Right hindlimb (tissue), 1 donor: ENCODE measurements at places on chromosomes 3 and 15.

- no peak for DNase-seq
Observed at GRCh38 chr3:49998326-49998725, 58.4 kb downstream of the RBM6 start.

DNA sequence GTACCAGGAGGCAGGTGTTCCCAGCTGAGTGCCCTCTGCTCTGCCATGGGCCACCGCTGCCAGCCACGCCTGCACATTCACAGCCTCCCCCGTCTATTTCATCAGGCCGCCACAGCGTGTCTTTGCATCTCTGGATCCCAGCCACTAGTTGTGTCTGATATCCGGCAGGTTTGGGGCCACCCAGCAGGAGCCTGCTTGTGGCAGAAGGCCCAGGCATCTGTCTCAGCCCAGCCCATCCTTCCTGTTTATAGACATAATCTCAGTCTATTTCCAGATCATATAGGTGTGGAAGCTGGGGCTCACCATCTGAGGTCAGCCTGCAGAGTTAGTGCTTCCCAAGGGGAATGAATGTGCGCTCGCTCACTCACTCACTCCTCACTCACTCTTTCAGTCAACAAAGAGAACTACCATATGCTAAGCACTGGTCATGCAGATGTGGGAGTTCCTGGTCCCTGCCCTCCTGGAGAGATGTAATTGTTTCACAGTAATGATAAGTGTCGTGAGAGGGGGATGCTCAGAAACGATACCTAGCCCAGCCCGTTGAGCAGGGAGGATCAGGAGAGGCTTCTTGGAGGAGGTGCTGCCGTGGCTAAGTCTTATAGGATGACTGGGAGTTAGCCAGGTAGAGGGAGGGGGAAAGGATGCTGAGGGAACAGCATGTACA, 60.6 kb downstream of the FGD5 start:
- DNase-seq: peak; percentile 53

DNA sequence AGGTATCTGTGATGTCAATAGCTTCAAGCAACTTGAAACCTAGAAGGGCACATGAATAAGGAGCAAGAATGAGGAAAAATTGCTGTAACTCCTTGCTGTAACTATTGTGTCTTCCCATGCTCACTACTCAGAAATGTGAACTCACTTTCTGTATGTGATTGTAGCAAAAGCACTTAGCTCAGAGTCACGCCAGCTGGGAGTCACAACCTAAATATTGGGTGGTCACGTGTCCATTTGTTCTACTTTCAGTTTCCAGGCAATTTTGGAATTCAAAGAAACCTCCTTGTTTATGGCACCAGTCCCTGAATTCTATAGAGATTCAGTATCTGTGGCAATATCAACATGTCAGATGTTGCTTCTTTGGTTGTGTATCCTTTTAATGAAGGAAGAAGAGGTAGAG, 241.6 kb upstream of the AZI2 start:
- DNase-seq: no peak

GRCh38 chr15:66388043-66388363, 1.3 kb downstream of the MAP2K1 start:
- DNase-seq: no peak

- no peak for DNase-seq
Observed at GRCh38 chr3:43659250-43659880, 31.4 kb upstream of the ABHD5 start.

GRCh38 chr3:31255007-31255581, 277.6 kb upstream of the STT3B start:
- no peak for DNase-seq

- peak; percentile 62 for DNase-seq
Observed at GRCh38 chr3:169811631-169812331, 889 bp upstream of the LRRIQ4 start.

GRCh38 chr15:25862071-25862471, 1.1 kb downstream of the ATP10A start:
- no peak for DNase-seq

GRCh38 chr3:162278834-162279233, 782.2 kb downstream of the OTOL1 start:
- no peak for DNase-seq

GRCh38 chr15:101600035-101600434, 52.1 kb downstream of the TM2D3 start:
- no peak for DNase-seq

GRCh38 chr15:36996538-36997181, 103.7 kb downstream of the MEIS2 start:
- DNase-seq: no peak

- no peak for DNase-seq
Observed at GRCh38 chr15:89794627-89795241, 18.6 kb downstream of the MESP2 start.
